CD4-positive, alpha-beta T cell treated with Interleukin-17A for 1 hour (primary cell): ENCODE measurements at places on chromosomes 1 and 21.

GRCh38 chr1:200048244-200048643 lies 20.7 kb downstream of the NR5A2 start:
- DNase-seq = no peak

DNA sequence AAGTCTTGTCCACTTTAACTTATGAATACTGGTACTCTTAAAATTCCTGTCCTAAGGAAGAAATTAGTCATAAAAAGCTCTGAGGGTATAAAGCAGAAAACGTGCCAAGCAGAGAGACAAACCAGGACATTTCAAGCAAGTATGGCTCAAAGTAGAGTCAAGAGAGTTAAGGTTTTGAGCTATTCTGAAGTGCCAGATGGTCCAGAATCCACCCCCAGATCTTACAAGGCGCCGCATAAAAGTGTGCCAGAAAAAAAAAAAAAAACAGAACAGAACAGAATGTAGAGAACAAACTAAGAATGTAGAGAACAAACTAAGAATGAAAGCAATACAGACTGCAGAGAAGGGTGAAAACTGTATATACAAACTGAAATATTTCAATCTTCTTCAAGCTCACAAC lies 12.5 kb downstream of the EPS15 start:
- DNase-seq = no peak

DNA sequence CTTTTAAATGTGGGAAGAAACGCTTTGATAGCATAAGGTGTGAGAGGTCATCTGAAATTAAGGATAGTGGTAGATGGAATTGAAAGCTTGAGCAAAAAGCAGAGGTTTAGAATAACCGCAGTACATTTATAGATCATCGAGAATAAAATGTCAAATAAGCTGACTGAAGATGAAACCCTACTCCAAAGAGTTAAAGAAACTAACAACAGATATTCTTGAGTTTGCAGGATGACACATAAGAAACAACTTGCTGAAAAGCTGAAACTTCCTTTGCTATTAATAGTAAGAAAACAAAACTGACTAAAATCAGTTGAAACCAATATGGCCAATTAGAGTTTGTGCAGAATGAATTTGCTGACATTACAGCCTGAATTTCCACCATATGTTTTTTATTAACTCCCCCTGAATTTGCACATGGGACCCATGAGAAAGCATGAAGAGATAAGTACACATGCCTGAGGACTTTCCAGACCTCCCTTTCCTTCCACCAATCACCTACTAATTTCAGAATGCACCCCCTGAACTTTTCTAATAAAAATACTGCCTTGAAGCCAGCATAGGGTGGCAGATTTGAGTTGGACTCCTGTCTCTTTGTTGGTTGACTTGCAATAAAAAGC lies 1.7 kb upstream of the C1orf185 start:
- DNase-seq = no peak

DNA sequence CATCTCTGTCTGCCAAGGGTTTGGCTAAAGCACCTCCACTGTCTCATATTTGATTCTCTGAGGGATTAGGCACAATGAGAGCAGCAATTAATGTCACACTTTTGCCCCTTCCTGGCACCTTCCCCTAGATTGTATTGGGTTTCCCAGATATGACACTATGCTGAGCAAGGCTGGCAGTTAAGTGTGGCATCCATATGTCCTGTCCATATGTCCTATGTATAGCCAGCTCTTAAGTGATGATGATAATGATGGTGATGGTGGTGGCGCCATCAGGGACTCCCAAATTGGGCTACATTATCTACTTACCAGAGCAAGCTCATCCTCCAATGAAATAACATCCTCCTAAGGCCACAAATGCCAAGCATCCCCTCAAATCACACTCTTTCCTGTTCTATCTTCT lies 13.5 kb upstream of the LORICRIN start:
- DNase-seq = no peak

DNA sequence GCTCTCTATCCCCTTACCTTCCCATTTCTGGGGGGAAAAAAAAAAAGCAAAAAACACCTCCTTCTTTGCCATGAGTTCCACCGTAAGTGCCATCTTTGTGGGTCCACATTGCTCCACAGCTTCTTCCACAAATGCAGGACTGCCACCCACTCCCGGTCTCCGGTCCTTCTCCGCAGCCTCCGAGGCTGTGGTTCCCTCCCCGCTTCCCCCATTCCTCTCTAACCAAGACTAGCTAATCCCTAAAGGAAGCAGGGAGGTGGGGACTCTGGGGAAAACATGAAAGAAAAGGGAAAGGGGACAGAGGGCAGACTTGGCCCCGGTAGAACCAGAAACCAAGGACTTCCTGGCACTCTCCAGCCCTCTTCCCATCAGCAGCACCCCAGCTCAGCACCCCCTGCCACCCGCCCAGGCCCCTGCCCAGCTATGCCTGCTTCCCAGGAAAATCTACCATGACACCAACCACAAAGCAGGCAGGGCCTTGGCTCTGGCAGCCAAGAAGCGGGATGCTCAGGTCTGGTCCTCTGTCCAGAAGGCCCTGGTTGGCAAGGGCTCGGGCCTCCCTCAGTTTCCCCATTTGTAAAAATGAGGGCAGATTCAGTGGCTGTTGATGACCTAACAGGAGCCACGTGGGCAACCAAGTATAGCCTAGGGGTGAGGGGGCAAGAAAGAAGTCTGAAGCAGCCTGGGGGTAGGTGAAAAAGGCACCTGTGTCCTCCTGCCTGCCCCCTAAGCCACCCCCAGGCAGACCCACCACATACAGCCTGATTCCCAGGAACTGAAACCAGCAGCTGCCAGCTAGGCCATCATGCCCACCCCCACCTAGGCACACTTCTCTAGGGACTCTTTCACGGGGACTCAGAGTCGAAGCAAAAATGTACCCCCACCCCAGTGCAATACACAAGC lies 2.5 kb downstream of the EPHA2 start:
- DNase-seq = no peak

GRCh38 chr1:116740746-116741145 lies 13.5 kb upstream of the CD2 start:
- no peak for DNase-seq

GRCh38 chr1:27605796-27606707 lies 2.1 kb upstream of the AHDC1 start:
- peak; percentile 73 for DNase-seq

DNA sequence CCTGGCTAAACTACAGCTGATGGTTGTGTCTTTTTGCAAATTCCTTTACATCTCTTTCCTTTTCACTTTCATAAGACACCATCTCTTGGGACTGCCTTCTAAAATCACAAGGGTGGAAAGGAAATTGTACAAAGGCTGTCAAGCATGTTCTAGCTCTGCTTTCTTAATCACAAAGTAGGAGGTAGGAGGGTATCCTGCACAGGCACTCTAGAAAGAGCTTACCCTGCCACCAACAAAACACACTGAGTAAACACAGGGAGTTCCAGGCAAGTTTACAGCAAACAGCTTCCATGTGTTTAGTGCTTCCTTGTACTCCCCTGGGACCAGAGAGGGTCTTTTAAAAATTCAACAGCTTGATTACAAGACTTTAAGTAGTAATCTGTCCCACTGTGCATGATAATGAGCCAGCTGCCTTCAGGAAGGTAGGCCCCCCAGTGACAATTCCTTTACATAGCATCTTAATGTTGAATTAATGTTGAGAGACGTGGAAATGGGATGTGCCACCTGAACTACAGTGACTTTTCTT lies 2.4 kb downstream of the PLPP3 start:
- DNase-seq = no peak

DNA sequence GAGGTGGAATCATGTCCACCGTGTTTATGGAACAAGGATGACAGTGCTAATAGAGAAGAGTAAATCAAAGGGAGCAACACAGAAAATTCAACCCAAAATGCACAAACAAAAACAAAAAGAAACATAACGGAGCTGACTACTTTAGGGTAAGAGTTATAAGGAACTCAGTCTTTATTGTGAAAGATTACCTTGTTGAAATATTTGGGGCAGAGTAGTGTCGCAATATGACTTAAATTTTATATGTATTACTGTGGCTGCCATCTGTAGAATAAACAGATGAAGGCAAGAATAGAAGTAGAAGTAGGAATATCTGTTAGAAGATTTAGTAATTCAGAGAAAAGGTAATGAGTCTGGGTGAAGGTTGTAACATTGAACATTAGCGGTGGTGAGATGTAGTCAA lies 913.9 kb downstream of the BRINP3 start:
- no peak for DNase-seq

DNA sequence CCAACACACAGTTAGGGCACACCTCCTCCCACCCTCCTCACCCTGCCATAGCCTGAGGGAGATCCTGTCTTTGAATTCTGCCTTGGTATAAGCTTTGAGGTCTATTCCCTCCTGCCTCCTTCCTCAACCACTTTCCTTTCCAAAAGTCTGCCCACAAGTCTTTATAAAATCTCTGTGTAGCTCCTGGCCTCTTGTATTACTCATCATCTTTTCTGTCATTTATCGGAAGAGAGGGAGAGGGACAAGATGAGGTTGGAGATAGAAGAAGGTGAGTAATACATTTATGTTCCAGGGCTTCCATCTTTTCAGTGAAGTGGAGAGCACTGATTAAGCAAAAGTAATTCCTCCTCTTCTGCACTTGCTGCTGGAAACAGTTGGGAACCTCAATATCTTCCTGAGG lies 30.5 kb upstream of the EFCAB14 start:
- DNase-seq = no peak

- DNase-seq = no peak
Measured at GRCh38 chr1:237873487-237874211, 17.1 kb downstream of the ZP4 start.

- DNase-seq = no peak
Measured at GRCh38 chr1:225877580-225877979, 4.6 kb downstream of the TMEM63A start.

DNA sequence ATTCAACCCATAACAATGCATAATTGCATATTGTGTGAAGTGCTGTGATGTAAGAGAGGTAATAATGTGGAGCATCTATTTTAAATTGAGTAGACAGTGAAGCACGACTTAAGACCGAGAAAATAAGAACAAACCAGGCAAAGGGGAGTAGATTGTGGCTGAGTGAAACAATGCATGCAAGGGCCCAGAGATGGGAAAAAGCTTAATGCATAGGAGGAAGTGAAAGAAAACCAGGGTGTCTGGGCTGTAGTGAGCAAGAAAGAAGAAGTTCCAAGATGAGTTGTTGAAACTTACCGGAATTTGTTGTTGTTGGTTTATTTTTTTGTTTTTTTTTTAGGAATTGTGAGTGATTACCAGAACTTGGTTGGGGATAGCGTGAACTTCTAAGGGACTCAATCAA lies 104.7 kb downstream of the SNX7 start:
- no peak for DNase-seq

- DNase-seq = no peak
Measured at GRCh38 chr1:63866084-63866483, 92.3 kb downstream of the ROR1 start.

DNA sequence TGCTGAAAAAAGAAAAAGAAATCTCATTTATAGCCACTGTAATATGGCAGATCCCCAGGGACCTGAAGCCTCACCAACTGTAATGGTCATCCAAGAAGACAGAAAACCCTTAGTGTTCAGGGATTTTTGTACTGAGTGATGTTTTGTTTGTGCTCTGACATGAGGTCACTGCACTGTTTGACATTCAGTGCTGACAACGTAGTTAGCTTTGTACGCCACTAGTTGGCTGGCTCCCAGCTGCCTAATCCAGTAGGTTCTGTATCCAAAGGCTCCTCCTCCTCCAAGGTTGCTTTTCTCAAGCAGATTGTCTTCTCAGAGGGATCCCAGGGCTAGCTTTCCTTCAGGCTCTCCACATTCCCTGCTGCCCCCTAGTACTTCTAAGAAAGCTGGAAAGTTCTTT lies 9.5 kb upstream of the YRDC start:
- DNase-seq = no peak

DNA sequence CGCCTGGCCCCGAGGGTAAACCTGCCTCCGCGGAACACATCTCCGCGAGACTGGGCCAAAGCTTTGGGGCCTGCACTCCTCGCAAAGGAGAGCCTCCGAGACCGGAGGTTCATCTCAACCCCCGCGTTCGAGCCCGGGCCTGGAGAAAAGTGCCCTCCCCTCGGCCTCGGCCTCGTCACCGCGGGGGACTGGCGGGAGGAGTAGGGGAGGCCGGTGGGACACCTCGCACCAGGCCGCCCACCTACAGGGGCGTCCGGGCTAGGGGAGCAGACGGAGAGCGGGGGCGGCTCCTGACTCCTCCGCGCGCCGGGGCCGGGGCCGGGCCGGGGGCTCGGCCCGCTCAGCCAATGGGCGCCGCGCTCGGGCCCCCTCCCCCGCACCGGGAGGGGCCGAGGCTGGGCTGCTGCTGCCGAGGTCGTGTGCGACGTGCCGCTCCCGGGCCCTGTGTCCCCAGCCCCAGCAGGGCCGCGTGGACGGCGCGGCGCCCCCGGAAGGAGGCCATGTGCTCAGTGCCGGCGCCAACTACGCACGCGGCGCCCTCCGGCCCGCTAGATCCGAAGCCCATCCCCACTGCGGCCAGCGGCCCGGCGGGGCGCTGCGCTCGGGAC lies 684 bp downstream of the SLC2A1 start:
- DNase-seq = peak; percentile 60

GRCh38 chr1:21126324-21126723 lies 50.4 kb downstream of the EIF4G3 start:
- no peak for DNase-seq

DNA sequence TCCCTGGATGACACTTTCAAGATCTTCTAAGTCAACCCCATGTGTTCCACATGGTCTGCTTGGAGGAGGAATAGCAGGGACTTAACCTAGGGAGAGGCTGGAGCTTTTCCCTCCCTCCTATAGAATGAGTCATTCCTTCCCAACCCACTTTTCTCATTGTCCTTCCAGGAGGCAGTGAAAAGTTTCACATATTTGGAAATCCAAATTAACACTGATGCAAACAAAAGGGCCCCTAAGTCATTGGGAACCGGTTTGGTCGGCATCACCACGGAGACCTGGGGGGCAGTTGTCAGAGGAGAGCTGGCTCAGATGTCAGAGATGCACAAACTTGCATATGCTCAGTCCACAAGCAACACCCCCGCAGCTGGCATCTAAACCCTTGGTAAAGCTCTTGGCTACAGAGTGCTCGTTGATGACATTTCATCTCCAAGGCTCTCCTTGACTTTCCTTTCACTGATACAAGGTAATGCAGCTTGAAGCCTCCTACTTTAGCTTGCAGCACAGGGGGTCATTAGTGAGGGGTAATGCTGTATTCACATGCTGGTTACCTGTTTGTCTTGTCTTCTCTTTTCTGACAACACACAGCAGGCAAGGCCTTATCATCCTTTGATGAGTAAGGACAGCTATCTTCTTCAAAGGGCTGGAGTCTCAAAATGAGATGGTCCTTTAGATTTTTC lies 12.3 kb upstream of the LRRC8D start:
- DNase-seq = no peak

DNA sequence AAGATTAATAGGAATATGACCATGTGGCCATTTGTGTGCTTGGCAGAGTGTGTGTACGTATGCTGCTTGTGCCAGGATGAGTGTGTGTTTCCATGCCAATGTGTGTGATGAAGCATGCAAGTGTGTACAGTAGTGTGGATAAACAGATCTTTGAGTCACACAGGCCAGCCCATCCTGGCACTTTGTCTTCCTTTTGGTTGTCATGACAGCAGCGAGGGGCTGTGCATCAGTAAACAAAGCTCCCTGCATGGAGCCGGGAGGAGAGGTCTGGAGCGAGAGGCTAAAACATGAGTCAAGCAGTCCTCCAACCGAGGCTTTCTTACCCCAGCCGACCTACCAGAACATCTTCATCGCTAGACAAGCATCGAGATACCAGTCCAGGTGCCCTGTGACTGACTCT lies 221.2 kb downstream of the CACNA1E start:
- DNase-seq = no peak
